Activated naive CD4-positive, alpha-beta T cell treated with Interleukin-2 at 50 U/mL for 16 hours (primary cell): ENCODE measurements at places on chromosomes 12 and 14.

GRCh38 chr12:101763246-101763931 lies 24.1 kb upstream of the SYCP3 start:
- no peak for DNase-seq

- DNase-seq: no peak
These were observed 190.4 kb upstream of the FAR2 start for GRCh38 chr12:28958553-28959195.

DNA sequence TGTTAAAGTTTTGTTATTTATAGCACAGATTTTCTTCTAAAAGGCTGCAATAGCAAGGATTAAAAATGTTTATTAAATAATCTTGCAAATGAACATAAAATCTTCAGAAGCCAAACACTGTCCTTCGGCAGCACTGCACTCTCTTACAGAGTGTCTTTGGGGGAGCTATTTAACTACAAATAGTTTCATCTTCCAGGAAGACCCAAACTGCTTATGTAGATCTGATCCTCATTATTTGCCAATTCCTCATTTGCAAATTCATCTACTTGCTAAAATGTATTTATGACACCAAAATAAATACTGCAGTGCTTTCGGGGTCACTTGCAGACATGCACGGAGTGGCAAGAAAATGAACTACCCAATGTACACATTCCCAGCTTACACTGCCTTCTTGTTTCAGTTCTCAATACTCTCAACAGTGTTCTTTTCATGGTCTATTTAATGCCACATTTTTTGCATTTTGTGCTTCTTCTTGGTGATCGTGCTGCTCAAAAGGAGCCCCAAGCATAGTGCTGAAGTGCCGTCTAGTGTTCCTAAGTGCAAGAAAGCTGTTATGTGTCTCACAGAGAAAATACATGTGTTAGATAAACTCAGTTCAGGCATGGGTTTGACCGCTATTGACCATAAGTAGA lies 128.1 kb downstream of the PRKD1 start:
- DNase-seq: no peak

DNA sequence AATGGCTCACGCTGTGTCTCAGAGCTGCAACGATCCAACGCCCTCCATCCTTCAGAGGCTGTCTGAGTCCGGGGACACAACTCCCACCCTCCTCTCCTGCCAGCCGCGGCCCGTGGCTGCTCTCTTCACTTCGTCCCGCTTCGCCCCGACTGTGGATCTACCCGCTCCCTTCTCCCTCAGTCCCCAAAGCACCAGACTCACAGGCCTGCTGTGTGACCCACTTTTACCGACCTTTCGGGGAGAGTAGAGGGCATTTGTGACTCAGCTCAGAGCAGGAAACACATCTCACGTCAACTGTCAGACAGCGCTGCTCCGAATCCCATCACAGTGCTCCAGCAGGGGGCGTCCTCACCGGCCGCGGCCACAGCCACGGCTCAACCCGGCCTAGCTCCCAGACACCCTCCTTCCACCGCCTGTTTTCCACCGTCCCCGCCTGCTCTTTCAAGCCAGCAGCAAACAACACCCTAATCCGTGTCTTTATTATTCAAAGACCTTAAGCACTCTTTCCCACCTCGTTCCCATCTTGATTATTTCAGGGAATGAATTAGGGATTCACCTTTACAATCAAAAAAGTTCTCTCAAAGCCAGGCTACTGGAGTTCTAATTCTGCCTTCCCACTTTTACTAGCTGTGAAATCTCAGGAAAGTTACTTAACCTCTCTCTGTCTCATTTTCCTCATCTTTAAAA lies 5.0 kb upstream of the AQP2 start:
- peak; percentile 89 for DNase-seq

GRCh38 chr14:68547305-68548193 lies 245.3 kb downstream of the ZFP36L1 start:
- no peak for DNase-seq

DNA sequence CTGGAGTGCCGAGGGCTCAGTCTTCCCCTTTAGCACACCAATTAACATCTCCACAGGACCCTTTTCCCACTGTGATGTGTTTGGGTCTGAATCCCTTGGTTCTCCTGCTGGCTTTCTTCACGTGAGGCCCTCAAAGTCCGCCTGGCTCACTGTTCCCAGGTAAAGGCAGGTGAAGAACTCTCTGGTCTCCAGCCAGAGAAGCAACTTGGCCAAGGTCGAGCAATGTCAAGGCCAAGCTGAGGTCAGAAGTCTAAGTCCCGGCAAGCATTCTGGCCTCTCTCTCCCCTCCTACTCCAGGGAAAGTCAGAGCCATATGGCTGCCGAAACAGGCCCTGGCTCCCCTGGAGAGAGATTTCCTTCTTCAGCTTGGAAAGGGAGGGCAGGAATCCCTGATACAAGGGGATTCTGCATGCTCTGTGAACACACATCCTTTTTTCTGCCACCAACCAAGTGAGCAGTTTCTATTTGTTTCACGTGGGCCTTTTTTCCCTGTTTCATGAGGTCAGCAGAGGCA lies 61.4 kb upstream of the ESRRB start:
- no peak for DNase-seq

DNA sequence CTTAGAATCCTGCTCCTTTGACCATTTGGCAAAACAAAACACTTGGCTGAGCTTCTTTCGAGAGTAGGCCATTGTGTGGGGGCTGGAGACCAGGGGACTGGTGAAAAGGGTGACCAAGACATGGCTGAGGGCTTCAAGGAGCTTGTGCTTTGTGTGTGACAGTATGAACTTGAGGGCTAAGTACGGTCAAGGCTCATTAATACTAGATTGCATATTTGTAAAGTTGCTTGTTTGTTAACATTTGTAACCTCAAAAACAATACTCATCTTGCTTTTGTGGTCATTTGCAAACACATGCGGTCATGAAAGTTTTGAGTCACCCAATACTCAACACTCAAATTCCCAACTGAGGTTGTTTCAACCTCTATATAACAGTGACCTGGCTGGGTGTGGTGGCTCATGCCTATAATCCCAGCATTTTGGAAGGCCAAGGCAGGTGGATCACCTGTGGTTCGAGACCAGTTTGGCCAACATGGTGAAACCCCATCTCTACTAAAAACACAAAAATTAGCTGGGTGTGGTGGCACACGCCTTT lies 42.5 kb downstream of the ZFYVE26 start:
- no peak for DNase-seq

DNA sequence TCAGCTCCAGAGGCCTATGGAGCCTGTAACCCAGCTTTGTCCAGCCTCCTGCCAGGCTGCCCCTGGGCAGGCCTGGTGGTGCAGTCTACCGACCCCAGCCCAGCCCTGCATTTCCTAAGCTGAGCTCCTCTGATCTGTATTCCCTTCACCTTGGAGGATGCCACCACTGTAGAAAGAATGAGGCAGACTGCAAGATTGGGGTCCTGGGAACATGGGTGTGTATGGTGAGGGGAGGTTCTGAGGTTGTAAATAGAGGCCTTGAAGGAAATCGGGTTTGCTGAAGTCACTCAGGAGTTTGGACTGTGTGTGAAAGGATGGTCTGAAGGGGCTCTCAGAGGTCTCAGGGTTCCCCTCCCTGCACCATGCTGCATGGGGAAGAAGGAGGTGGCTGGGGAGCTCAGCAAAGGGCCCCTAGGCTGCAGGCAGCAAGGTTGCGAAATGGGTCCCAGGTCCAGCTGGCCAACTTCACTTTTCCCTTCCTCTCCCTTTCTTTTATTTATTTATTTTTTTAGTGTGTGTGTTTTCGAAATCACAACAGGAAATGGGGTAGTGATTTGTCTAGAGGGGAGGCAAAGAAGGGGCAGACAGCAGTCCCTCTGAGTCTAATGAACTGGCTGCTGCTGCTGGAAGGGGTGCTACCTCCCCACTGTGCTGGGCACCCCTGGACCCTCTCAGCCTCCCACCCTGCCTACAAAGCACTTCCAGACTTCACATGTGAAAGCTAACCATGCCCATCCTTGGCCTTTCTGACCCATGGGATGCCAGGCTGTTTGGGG lies 1.2 kb upstream of the LRP1-AS start:
- no peak for DNase-seq

DNA sequence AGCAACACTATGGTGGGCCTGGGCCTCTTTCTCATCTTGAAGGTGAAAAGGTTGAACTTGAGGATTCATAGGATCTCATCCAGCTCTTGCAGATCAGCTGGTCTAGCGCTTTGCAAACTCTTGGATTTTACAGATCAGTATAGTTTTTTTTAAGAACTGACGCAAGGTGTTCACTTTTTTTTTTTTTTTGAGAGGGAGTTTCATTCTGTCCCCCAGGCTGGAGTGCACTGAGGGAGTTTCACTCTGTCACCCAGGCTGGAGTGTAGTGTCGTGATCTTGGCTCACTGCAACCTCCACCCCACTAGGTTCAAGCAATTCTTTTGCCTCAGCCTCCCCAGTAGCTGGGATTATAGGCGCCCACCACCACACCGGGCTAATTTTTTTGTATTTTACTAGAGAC lies 20.4 kb upstream of the LGMN start:
- DNase-seq: no peak
